T47D (cell line): ENCODE measurements at places on chromosomes 16 and 17.

- no peak for DNase-seq
Observed at GRCh38 chr17:69486779-69487637, 72.5 kb downstream of the MAP2K6 start.

GRCh38 chr17:79790805-79791734 is 5.8 kb downstream of the CBX8 start:
- no peak for DNase-seq

- no peak for DNase-seq
Observed at GRCh38 chr17:68943123-68943811, 11.9 kb downstream of the ABCA8 start.

DNA sequence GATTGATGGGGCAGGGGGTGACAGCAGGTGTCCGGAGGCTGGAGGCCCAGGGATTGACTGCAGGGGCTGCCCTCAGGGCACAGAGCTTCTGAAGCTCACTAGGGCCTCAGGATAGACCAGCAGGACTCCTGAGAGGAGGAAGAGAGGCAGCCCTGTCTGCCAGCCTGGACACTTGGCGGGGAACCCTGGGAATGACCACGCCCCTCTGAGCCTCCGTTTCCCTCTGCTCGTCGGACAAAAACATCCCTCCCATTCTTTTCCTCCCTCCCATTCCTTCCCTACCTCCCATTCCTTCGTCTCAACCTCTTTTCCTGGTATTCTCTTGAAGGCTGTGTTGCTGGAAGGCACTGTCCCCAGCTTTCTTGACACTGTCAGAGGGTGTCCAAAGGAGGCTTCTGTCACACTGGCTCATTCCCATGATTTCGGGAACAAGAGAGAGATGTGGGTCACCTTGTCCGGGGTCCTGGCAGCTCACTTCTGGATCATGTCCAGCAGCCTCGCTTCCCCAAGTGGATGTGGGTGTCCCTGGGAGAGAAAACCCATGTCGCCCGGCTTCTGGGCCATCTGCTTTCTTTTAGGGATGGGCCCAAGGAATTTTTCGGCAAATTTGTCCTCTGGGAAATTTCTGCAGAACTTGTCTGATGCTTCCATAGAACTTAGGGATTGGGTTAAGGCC is 145.5 kb downstream of the CMIP start:
- no peak for DNase-seq
